ENCODE measurements at places on chromosomes 5 and 9. TPM values are rescaled to one million over a fixed set of nuclear protein-coding genes. Genes with fewer than 3 reads are reported as not detected.

The GRM6 gene
- not detected for total RNA-seq

The TNFSF15 gene
- 0.11 TPM for total RNA-seq

The NME5 gene
- total RNA-seq = 4.7 TPM

The SLC45A2 gene
- not detected for total RNA-seq

The ROR2 gene
- total RNA-seq = 0.74 TPM

The PCDH12 gene
- total RNA-seq = 7.6 TPM

The ECSCR gene
- 20.9 TPM for total RNA-seq

The GRXCR2 gene
- 1.1 TPM for total RNA-seq

The FRMD3 gene
- 131 TPM for total RNA-seq

The WDR31 gene
- 12.4 TPM for total RNA-seq

The LCN1 gene
- not detected for total RNA-seq

The PCDHAC2 gene
- 0.36 TPM for total RNA-seq

Data from left ventricle myocardium inferior (tissue), 1 donor.